ENCODE measurements at places on chromosomes 7 and 10.
A peak's percentile ranks its signal among the peaks of the same experiment; 100 is the strongest.

GRCh38 chr7:114832906-114833595, 88.8 kb upstream of the MDFIC start:
- no peak for DNase-seq

GRCh38 chr10:104002911-104003310, 36.0 kb downstream of the SLK start:
- DNase-seq = no peak

DNA sequence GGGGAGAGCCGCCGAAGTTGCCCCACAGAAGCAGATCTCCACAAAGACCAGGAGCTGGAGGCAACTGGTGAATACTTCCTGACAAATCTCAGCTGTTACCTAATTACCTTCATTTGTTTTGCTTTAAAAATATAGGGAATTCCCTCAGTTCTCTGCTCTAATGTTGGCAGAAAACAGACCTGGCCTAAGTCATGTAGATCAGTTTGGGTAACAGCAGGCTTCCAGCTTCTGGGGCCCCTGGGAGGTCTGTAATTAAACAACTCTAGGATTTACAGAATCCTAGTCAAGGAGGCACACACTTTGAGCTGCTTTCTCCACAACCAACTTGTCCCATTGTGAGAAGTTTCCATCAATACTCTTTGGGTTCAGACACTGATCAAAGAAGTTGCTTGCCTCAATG, 123.4 kb downstream of the HTR7 start:
- DNase-seq = no peak

DNA sequence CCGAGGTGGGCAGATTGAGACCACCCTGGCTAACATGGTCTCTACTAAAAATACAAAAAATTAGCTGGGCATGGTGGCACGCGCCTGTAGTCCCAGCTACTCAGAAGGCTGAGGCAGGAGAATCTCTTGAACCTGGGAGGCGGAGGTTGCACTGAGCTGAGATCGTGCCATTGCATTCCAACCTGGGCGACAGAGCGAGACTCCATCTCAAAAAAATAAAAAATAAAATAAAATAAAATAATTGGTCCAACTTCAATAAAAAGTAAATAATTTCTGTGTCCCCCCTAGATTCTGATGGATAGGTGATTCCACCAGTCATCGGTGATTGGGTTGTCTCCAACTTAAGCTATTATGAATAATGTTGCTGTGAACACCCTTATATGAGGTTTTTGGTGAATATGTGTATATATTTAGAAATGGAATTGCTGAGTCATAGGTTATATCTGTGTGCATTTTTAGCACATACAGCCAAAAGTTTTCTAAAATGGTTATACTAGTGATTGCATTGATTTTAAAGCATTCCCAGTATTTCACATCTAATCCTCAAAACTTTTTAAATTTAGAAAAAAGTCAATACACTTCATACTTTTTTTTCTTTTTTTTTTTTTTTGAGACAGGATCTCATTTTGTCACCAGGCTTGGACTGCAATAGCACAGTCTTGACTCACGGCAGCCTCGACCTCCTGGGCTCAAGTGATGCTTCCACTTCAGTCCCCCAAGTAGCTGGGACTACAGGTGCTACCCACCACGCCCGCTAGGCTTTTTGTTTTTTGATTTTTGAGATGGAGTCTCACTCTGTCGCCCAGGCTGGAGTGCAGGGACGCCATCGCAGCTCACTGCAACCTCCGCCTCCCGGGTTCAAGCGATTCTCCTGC, 13.7 kb upstream of the SRPK2 start:
- DNase-seq = no peak

DNA sequence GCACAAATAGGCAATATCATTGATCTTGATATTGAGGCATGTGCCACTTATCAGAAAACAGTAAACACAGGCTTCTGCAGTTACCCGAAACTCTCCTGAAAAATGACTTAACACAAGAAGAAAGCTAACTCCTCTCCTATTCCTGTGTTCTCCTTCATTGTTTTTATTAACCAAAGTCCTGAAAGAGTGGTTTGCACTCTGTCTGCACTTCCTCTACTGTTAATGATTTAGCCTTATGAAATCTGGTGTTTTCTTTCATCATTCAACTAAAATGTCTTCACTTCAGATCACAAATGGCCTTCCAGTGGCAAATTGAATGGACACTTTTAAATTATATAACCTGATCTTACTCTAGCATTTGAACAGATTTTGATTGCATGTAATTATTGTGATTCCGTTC, 630.6 kb upstream of the PHF14 start:
- no peak for DNase-seq

GRCh38 chr7:55248526-55248925, 116.6 kb upstream of the LANCL2 start:
- no peak for DNase-seq

DNA sequence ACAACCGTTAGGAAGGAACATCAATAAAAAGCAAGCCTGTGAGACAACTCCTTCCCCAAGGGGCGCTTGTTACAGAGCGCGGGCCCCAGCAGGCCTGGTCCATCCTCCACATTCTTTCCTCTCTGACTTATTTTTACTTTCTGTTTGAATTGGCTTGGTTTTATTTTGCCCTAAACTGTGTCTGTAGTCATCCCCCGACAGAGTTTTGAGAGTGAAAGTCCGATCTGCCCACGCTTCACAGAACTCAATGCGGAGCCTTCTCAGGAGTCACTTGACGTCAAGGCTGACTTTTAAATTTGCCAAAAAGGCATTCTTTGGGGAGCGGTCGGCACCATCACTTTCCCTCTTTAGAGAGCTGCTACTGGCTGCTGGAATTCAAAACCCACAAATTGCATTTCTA, 150.1 kb upstream of the KLF6 start:
- DNase-seq = peak; percentile 23

DNA sequence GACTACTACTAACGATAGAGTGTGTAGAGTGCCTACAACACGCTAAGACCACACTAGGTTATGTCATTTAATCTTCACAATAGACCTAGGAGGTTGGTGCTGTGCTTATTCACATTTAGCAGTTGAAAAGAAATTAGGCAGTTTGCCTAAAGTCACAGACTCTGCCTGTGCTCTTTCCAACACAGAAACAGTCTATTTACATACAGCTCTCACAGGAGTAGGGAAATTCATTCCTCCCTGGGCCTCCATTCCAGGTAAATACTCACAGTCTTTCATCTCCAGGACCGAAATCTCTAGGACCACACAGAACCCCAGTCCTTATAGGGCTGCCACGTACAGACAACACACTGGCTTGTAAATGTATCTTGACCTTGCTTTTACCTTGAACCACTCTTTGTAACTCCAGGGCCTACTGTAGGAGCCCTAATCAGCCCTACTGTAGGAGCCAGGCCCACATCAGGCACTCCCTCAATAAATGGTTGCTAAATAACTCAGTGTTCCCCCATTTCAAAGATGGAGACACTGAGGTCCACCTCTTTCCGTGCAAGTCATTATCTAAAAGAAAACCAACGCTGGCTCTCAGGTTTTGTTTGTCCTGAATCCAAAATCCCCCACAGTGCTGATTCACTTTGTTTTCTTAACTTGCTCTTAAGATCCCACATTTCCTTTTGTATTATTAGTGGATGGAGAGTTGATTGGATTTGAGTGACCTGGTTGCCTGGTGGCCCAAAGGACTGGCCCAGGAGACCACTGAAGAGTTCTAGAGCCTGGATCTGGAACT, 146.9 kb downstream of the KCNMA1 start:
- DNase-seq = no peak

- DNase-seq = peak; percentile 81
These were observed 346.6 kb upstream of the KLF6 start for GRCh38 chr10:4131407-4132215.

- no peak for DNase-seq
These were observed 432.0 kb downstream of the ATRNL1 start for GRCh38 chr10:115525141-115525540.

DNA sequence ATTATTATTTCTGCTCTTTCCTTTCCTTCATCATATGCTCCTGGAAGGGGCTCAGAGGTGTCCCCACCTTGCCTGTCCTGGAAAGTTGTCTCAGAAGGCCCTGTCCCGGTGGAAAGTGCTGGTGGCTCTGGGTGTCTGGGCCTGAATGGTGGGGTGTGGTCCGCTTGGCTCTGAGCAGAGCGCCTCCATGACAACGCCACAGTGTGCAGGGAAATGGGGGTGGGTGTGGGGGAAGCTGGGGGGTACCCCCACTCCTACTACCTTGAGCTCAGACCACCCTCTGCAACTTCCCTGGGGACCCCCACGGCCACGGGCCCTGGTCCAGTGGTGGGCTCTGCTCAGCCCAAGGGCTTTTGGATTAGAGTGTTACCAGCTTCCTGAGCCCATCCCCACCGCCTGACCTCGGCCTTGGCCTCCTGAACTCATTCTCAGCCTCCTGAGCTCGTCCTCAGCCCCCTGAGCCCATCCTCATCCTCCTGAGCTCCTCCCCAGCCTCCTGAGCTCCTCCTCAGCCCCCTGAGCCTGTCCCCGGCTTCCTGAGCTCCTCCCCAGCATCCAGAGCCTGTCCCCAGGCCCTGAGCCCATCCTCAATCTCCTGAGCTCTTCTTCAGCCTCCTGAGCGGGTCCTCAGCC, 106.4 kb upstream of the FAM20C start:
- DNase-seq = no peak

GRCh38 chr10:94427166-94427565, 24.8 kb downstream of the TBC1D12 start:
- DNase-seq = no peak

- no peak for DNase-seq
These were observed 405.7 kb downstream of the ARL4A start for GRCh38 chr7:13093160-13093559.

- DNase-seq = no peak
These were observed 27.1 kb upstream of the PLXNA4 start for GRCh38 chr7:132603220-132603833.

- DNase-seq = no peak
These were observed 549.2 kb upstream of the POM121L12 start for GRCh38 chr7:52486267-52486666.

GRCh38 chr10:114374053-114374791, 30.1 kb downstream of the AFAP1L2 start:
- DNase-seq = no peak

DNA sequence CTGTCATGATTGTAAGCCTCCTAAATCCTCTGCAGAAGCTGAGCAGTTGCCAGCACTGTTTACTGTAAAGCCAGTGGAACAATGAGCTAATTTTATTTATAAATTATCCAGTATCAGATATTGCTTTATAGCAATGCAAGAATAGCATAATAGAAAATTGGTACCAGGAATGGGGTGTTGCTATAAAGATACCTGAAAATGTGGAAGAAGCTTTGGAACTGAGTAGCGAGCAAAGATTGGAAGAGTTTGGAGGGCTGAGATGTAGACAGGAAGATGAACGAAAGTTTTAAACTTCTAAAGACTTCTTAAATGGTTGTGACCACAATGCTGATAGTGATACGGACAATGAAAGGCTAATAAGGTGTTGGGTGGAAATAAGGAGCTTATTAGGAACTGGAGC, 917.4 kb upstream of the POT1 start:
- no peak for DNase-seq

DNA sequence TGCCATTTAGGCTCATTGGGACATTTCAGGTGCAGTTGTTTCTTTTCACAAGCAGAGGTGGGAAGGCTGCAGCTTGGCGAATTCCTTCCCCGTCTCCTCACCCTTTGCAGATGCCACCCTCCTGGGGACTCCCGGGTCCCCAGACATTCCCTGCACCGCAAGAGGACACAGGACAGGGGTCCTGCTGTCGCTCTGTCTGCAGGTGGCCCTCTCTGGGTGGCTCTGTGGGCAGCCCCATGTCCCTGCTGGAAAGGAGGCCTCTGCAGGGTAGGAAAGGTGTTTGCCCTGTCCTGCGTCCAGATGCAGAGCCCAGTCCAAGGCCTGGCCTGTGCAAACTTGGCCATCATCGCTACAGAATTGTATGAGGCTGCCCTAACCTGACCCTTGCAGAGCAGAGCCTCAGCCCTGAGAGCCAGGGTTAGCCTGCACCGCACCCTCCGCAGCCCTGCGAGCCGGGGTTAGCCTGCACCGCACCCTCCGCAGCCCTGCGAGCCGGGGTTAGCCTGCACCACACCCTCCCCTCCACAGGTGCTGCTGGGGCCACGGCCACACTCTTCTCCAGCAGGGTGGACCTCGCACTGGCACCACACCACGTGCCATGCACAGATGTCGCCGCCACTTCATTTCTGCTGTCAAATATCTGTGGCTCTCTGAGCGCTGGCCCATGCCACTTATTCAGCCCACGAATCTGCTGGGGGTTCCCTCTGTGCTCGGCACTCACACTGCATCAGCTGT, 61.0 kb downstream of the CFAP46 start:
- DNase-seq = peak; percentile 7

DNA sequence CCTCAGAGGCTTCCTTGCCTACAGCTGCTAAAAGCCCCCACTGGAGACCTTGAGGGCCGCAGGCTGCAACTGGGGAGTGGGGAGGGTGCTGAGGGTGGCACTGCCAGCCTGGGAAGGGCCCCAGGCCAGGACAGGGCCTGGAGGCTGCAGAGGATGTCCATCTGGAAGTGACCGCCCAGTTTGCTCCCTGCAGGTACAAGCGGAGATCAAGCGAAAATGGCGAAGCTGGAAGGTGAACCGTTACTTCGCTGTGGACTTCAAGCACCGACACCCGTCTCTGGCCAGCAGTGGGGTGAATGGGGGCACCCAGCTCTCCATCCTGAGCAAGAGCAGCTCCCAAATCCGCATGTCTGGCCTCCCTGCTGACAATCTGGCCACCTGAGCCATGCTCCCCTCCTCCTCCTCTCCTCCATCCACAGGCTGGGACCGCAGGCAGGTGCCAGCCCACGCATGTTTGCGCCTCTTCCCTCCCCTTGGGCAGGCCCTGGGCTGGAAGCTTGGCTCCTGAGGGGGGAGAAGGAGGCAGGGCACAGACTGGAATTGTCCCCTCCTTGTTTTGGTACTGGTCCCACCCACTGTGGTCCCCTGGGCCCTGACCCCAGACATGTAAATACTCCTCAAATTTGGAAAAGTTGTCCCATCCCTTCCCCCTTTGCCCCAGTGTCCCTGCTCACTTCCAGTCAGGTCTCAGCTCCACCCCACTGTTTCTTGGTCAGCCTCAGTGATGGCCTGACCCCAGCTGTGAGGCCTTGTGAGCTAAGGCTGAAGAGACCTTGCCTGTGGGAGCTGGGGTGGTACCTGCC, 54.4 kb downstream of the ADCYAP1R1 start:
- no peak for DNase-seq

DNA sequence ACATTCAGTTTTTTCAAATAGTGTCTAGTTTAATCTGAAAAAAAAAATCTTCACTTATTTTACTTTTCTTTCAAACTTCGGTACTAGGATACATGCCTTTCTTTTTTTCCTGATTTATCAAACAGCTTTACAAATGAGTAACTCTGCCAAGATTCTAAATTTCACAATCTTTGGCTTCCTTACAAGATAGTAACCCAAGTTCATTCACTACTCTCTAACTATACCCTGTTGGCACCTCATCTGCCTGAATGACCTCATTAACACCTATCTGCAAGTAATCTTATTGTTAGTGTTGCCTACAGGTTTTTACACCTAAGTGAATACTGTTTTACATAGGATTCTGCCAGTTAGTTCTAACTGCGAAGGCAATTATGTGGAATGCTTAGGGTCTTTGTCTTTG, 159.8 kb downstream of the FOXP2 start:
- no peak for DNase-seq

- no peak for DNase-seq
These were observed 146.6 kb downstream of the LCOR start for GRCh38 chr10:96978621-96979154.

GRCh38 chr7:40418448-40418847, 283.6 kb downstream of the SUGCT start:
- no peak for DNase-seq

- no peak for DNase-seq
These were observed 47.4 kb downstream of the AUTS2 start for GRCh38 chr7:69645683-69646082.

- no peak for DNase-seq
These were observed 8.6 kb downstream of the CALN1 start for GRCh38 chr7:72403458-72404076.
